ENCODE measurements at places on chromosomes 7 and 10.
A peak's percentile ranks its signal among the peaks of the same experiment; 100 is the strongest.

DNA sequence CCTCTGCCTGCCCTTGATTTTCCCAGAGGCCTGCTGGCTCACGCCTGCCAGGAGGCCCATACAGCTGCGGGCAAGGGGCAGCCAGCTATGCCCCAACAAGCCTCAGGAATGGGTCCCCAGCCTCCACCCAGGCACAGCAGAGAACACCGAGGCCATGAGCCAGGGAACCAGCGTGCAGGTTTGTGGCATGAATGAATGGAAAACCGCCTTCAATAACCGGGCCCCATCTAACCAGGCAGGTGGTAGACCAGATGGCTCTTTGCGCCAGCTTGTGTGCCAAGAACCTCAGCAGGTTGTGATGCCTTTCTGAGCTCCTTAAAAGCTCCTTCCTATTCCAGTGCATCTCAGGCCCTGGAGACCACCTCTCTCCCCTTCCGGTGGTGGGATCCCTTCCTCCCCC lies 50.2 kb downstream of the ELFN1 start:
- DNase-seq: no peak

- no peak for DNase-seq
Observed at GRCh38 chr7:25852211-25852938, 299.6 kb upstream of the NFE2L3 start.

DNA sequence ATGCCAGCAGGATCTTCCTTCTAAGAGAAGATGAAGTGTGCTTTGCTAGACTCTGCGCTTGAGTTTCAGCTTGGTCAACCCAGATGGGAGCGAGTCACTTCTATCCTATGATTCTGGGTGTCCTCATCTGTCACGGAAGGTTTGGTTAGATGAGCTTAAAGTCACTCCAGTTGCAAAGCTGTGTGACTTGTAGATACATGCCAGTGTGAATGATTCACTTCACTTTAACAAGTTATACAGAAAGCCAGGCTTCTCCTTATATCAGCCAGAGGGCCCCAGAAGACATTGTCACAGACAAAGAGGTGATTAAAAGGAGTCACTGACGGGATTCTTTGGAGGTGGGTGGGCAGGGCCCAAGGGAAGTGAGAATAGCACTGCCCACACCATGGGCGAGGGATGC lies 122.6 kb upstream of the PFKP start:
- no peak for DNase-seq

GRCh38 chr7:151676759-151677158 lies 157.1 kb upstream of the RHEB start:
- no peak for DNase-seq

DNA sequence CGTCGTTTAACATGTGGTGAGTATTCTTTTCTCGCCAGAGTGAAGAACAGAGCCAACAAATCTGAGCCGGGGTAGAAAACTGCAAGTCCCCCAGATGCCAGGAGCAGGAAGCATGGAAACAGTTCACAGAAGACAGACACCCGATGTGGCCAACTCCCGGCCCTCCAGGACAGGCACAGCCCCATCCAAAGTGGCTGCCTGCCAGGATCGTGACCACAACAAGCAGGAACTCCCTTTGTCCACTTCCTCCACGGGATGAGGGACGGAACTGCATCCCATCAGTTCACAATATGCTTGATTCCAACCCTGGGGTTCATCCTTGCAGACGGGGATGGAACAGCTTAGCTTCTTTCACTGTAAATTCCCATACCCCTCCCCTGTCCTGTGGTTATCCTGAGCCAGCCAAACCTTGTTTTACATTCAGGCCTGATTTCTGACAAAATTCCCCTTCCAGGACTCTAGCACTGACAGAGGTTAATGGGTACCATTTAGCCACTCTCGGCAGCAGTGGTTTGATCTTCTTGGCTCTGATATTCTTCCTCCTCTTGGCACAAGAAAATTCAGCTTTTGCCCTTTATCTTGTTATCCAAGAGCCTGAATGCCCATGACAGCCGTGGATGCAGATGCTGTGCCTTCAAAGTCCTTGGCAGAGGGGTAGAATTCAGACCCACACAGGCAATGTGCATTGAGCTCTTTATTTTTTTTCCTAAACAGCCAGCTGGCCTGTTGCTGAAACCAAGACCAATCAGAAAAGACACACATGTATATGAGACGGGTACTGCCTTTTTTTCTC lies 105.5 kb upstream of the FAM204A start:
- DNase-seq: no peak

- no peak for DNase-seq
Observed at GRCh38 chr7:3821488-3821887, 520.4 kb downstream of the SDK1 start.

DNA sequence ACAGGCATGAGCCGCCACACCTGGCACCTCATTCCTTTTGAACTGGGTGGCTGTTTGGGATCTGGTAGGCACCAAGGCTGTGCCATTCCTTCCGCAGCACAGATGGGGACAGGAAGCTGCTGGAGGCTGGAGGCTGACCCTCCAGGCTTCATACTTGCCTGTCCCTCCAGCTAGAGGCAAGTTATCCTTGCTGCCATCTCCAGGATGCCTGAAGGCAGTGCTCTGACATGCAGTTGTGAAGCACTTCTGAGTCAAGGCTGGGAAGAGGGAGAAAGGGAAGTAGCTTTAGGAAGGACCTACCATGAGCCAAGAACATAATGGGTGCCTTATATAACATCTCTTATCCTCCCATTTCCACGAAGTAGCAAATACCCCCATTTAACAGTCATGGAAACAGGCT lies 9.5 kb downstream of the MARVELD1 start:
- no peak for DNase-seq

- no peak for DNase-seq
Observed at GRCh38 chr7:131039836-131040235, 287.8 kb upstream of the MKLN1 start.

- no peak for DNase-seq
Observed at GRCh38 chr7:11193131-11193867, 219.6 kb downstream of the PHF14 start.

DNA sequence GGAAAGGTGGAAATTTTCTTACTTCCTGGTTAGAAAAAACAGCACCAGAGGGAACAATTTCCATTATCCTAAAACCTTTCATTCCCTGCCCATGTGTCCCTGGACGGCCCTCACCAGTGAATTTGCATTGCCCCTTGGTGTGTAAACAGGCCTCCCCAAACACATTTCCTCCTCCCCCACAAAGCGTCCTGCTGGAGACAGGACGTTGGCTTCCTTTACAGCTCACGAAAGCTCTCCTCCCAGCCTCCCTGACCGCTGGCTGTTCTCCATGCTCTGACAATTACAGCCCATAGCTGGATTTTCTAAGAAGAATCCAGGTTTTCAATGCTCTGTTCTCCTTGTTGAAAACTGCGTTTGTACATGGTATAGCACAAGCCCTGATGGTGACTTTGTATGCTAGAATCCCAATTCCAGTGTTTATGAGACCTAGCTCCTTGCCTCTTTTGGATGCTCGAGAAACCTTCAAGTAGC lies 724.2 kb upstream of the CELF2 start:
- DNase-seq: no peak

DNA sequence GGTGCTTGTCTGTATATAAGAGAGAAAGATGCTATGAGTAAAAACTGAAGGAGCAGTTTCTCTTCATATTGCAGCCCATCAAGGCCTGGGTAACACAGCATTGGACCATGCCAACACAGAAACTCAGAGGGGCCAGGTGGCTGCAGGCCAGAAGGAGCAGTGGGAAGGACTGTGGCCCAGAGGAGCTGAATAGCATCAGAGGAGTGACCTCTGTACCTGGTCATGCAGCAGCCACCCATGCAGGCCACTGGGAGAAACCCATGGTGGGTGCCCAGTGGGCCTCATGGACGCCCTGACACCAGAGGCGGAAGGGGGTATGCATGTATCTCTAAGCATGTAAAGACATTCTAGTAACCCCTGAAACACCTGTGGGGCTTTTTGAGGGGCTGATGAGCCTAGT lies 75.9 kb upstream of the YAE1 start:
- DNase-seq: no peak

DNA sequence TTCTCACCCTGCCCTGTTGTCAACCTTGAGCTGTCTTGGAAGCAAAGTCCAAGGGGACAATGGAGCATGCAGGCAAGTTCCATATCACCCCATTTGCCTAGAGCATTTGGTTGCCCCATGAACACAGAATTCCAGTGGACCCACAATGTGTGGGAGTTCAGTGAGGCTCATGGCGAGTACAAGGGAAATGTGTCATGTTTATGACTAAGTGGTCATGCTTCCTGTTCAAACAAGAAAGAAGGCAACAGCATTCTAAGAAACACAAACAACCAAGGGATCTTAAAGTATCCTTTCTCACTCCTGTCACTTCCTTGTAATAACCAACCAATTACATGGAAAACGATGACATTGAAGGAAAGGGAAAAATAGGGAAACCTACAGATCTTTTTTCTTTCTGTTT lies 513.0 kb downstream of the INHBA start:
- DNase-seq: no peak

- no peak for DNase-seq
Observed at GRCh38 chr7:77631820-77632219, 64.4 kb upstream of the RSBN1L start.

DNA sequence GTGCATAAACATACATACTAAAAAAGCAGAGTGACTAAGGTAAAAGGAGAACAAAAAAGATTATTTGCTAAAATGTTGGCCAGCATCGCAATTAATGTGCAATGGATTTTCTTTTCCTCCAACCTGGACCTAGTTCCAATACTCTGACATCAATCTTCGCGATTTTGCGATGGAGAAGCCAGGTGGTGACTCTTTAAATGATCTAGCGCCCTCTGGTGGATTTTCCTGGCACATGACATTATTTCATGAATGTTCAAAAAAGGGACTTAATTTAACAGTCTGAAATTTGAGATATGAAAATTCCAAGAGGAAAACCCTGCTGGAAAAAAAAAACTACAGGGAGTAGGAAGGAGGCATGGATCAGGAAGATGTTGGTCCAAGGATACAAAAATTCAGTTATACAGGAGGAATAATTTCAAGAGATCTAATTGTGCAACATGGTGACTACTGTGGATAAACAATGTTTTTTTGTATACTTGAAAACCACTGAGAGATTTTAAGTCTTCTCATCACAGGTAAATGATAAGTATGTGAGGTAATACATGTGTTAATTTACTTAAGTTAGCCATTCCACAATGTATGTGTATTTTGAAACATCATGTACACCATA lies 4.3 kb upstream of the KCNMA1 start:
- DNase-seq: peak; percentile 36

GRCh38 chr10:124606822-124607221 lies 137.4 kb downstream of the FAM53B start:
- no peak for DNase-seq

GRCh38 chr7:106367018-106367420 lies 82.2 kb upstream of the NAMPT start:
- DNase-seq: no peak

- no peak for DNase-seq
Observed at GRCh38 chr7:123494193-123494796, 40.1 kb downstream of the IQUB start.

DNA sequence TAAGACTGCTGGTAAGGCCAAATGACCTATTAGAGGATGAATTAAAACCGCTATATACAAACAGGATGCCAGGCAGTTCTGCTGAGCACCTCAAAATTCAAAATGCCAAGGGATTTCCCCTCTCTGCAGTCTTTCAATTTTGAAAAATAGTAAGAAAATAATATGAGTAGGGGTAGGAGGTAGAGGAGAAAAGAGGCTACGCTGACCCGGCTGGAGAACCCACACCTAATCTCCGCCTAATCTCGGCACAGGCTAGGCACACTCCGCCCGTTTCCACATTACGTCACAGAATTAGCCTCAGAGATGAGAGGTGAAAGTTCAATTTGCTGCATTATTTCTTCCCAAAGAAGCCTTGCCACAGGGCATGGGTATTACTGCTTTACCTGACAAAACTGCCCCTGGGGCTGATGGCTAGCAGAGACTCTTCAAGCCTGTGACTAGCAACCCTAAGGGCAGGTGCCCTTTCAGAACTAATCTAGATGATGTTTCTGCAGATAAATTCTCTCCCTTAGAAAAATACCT lies 21.3 kb upstream of the SPOCK2 start:
- DNase-seq: no peak

All from stimulated activated CD8-positive, alpha-beta memory T cell treated with anti-CD3 and anti-CD28 coated beads, Interleukin-2, amount 100 ng/mL, for 48 hours (primary cell).